ENCODE measurements at places on chromosomes 12 and 14. TPM values are rescaled to one million over a fixed set of nuclear protein-coding genes. Genes with fewer than 3 reads are reported as not detected.

DNA sequence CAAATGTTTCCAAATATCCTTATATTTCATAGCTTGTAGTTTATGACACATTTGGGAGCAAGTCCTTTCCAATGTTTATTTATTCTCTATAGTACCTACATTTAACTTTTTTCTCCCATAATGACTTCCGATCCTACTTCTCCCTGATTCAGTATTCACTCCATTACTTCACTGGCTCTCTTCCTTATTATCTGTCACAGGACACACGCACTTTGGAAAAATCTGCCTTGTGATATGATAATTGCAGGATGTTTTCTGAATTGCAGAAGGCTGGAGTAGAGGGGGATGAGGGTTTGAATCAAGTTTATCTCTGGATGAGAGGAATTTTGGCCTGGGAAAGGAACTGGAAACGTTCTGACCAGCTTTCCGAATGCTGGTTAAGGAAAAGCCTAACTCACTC lies 75.0 kb downstream of the HMGA2 start:
- no peak for DNase-seq

DNA sequence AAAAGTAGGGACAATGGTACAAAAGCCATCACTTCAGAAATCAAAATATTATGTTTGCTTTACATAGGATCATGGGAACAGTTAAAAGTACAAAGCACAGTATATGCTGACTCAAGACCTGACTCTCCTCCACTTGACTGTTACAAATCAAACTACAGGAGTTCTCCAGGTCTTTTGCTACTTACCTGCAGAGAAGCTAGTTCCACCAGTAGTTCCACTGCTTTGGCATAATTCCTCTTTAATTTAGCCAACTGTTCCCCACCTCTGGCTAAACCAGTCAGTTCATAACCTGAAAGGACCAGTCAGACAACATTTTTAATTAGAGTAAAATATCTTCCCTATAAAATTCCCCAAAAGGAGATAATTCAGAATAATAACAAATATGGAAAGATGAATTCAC lies 14.0 kb downstream of the ATP6V1D start:
- DNase-seq, result no peak

DNA sequence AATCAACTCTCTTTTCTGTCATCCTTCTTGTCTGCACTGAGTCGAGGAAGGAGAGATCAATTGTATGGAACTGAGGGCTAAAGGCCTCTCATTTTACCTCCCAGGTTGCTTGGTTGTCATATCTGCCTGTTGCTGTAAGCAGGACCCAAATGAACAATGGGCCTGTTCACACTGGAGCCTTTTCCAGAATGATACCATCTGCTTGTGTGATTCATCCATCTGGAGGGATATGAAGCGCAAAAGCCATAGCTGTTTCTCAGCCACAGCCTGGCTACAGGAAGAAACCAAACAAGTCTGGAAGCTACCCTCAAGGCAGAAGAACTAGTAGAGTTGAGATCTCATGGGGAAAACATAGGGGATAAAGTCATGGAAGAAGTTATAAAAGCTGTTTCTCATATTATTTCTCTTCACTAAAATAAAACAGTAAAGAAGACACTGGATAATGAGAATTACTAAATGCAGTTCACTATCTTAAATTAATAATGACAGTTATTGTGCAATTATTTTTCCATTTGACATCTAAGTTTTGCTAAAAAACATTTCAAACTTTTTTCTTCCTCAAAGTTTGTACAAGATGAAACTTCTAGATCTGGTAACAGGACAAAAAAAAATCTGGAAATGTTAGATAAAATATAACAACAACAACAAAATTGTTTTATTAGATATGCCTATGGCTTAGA lies 106.3 kb downstream of the SPTSSA start:
- DNase-seq, result no peak

GRCh38 chr12:48758186-48758585 lies 30.7 kb downstream of the ADCY6 start:
- no peak for DNase-seq

GRCh38 chr14:56949828-56950227 lies 139.5 kb upstream of the OTX2 start:
- no peak for DNase-seq

DNA sequence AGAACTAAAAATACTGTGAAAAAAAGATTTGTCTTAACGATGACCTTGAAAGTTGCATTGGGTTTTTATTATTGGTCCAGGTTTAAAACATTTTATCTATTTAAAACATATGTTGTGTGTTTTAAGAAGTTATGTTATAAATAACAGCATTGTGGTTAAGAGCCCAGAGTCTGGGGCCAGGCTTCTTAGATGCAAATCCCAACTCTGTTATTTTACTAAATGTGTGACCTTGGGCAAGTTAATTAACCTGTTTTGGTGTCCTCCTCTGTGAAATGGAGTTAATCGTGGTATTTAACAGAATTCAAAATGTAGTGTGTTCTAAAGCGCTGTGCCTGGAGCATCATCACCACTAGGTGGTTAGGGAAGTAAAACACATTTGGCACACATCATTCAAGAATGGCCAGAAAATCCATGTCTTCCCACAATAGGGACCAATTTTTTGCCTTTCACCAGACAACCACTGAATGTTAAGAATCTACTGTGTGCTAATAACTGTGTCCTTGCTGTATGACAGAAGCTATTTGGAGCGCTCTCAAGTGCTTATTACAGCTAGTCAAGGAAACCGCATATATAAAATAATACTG lies 133.3 kb downstream of the MON2 start:
- DNase-seq, result no peak

DNA sequence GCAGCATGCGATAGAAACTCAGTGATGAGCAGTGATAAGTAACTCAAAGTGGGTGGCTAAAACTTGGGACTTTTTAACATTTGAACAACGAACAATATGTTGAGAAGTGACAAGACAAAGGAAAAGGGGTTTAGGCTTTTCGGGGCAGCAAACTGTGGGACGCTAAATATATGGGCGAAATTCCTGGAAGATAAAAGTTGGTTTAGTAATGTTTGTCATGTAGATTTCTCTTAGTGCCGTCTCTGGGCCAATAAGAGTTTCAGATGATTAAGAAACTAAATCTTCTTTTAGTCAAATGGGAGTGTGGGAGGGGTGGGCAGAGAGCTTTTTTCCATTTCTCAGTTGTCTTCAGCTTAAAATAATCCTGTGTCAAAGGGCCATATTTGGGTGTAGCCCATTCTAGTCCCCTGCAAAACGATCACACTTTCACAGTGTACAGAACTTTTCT lies 41.7 kb upstream of the FUT8 start:
- no peak for DNase-seq

DNA sequence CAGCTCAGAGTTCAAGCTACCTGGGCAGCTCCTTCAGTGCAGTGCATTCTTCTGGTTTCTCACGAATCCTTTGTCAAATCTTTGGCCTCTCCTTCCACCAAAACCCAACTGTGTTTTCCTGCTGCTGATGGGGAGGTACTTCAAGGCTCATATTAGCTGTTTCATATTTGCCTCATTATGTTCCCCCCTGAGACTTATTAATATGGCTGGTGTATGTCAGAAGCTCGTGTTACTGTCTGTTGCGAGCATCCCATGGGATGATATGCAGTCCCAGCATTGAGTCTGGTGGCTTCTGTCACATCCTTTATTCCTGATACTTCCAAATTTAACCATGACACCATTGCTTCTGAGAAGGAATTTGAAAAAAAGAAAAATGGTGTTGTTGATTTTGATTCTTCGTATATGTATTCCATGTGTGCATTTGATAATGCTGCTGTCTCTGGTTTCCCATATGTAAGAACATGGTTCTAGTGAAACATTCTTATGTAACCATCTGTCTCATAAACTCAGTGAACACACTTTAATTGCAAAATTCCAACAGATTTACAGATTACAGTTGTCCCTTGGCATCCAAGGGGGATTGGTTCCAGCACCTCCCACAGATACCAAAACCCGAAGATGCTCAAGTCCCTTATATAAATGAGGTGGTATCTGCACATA lies 149.1 kb downstream of the KICS2 start:
- DNase-seq, result no peak

DNA sequence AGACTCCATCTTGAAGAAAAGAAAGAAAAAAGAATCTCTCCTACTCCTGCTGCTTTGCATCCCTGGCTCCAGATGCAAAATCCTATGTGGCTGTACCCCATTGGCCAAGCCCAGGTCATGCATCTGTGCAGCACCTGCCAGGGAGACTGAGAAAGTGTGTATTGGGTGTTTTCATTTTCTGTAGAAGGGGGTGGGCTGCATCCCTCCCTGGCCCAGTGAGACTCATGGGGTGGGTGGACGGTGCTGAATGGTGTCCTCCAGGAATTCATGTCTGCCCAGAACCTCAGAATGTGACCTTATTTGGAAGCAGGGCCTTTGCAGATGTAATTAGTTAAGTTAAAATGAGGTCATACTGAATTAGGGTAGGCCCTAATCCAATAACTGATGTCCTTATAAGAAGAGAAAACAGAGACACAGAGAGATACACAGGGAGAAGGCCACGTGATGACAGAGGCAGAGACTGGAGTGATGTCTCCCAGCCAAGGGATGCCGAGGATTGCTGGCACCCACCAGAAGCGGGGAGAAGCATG lies 23.2 kb downstream of the MOAP1 start:
- no peak for DNase-seq

DNA sequence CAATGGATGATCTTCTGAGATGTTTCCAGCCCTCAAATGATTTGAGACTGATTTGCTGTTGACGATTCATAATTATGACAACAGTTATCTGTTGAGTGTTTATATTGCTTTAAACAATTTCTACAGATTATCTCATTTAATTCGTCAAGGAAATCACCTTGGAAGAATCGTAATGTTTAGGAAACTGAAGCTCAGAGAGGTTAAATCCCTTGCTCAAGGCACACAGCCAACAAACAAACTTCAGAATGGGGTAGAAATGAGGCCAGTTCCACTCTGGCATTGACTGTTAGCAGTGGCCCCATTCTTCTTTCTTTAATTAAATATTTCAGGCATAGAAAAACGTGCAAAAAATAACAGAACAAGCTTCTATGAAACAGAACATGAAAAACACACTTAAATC lies 4.0 kb upstream of the WSCD2 start:
- no peak for DNase-seq

- peak; percentile 71 for DNase-seq
These were observed 5.1 kb upstream of the NKX2-1 start for GRCh38 chr14:36524874-36525745.

GRCh38 chr14:64059454-64060198 lies 206.8 kb downstream of the SYNE2 start:
- DNase-seq, result no peak

- peak; percentile 92 for DNase-seq
These were observed 771 bp downstream of the DAAM1 start for GRCh38 chr14:59189091-59189785.

DNA sequence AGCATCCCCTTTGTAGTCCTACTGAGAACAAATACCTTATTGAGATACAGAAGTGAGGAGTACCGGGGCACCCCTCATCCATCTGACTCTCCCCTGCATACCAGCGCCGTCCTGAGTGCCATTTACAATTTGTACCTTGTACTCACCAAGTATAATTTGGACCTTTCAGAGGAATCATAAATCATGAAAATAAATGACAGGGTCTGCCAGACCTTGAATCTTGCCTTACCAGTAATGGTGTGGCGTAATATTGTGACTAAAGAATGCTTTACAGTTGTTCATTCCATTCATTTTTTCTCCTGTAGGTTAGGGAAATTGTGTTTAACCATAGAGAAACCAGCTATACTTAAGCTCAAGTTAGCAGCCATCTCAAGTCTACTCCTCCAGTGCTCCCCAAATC lies 243.7 kb upstream of the RGS6 start:
- no peak for DNase-seq

PTPRO gene
- 15.2 TPM for total RNA-seq

MANSC4 gene
- not detected for total RNA-seq

MYF6 gene
- total RNA-seq, result not detected

CCDC38 gene
- total RNA-seq, result not detected

ABCC9 gene
- total RNA-seq, result 23.4 TPM

STAC3 gene
- total RNA-seq, result 5.2 TPM

PLXNC1 gene
- 51.3 TPM for total RNA-seq

KLHL33 gene
- total RNA-seq, result 0.24 TPM

Measured in upper lobe of left lung (tissue), 6 donors.